Bronchial epithelial cell (primary cell): ENCODE measurements at places on chromosomes 12 and 14. TPM values are rescaled to one million over a fixed set of nuclear protein-coding genes. Genes with fewer than 3 reads are reported as not detected.

The TRMT5 gene
- total RNA-seq, result 9.6 and 12.1 TPM in 2 replicates

The SALL2 gene
- total RNA-seq, result under 0.01 and 0.13 TPM in 2 replicates

The FLVCR2 gene
- 0.79 and 2.8 TPM in 2 replicates for total RNA-seq

The ATXN3 gene
- 34.2 and 67.0 TPM in 2 replicates for total RNA-seq

The ERG28 gene
- 3.6 and 4.2 TPM in 2 replicates for total RNA-seq

The GLIPR1L1 gene
- not detected in 2 replicates for total RNA-seq

The SLC7A7 gene
- total RNA-seq, result 0.51 and 0.79 TPM in 2 replicates

The KCNH5 gene
- under 0.01 TPM in 2 replicates for total RNA-seq

The PHC1 gene
- 3.7 and 4.2 TPM in 2 replicates for total RNA-seq

The BEST3 gene
- not detected in 2 replicates for total RNA-seq

The GPR162 gene
- not detected in 2 replicates for total RNA-seq

The KRT4 gene
- total RNA-seq, result 66.6 and 171 TPM in 2 replicates

The RILPL1 gene
- 7.9 and 8.6 TPM in 2 replicates for total RNA-seq

The KRT5 gene
- 6,770 and 10,597 TPM in 2 replicates for total RNA-seq

The COX8C gene
- total RNA-seq, result not detected in 2 replicates

The TMEM119 gene
- 0.79 TPM in 1 of 2 replicates, not detected in the other for total RNA-seq

The GLI1 gene
- under 0.01 and 0.26 TPM in 2 replicates for total RNA-seq

The PAPLN gene
- 3.4 and 6.0 TPM in 2 replicates for total RNA-seq
